ENCODE measurements at places on chromosomes 11 and 22. TPM values are rescaled to one million over a fixed set of nuclear protein-coding genes. Genes with fewer than 3 reads are reported as not detected.

The ACTN3 gene
- not detected for total RNA-seq

The CDC45 gene
- total RNA-seq: 16.7 TPM

The FXYD6 gene
- total RNA-seq: 2.4 TPM

The KRTAP5-8 gene
- total RNA-seq: not detected

The TMEM86A gene
- 1.3 TPM for total RNA-seq

The ALG8 gene
- 30.2 TPM for total RNA-seq

The TNNI2 gene
- total RNA-seq: 14.7 TPM

The SLC22A12 gene
- total RNA-seq: not detected

The ZNF202 gene
- 2.6 TPM for total RNA-seq

The C1QTNF5 gene
- 5.3 TPM for total RNA-seq

The NPAS4 gene
- not detected for total RNA-seq

The PAFAH1B2 gene
- 33.2 TPM for total RNA-seq

The OR52A1 gene
- not detected for total RNA-seq

The OR2AT4 gene
- total RNA-seq: not detected

The SMIM38 gene
- 0.15 TPM for total RNA-seq

The OR5A1 gene
- not detected for total RNA-seq

The MRGPRF gene
- 4.0 TPM for total RNA-seq

The SLC22A25 gene
- 0.29 TPM for total RNA-seq

The CRYBB2 gene
- not detected for total RNA-seq

The IFITM10 gene
- 1.2 TPM for total RNA-seq

The PKP3 gene
- total RNA-seq: 712 TPM

The SYT9 gene
- total RNA-seq: 0.19 TPM

The KCNA4 gene
- total RNA-seq: not detected

The MYBPC3 gene
- total RNA-seq: 0.08 TPM

The OR51B4 gene
- total RNA-seq: not detected

The FAM180B gene
- total RNA-seq: not detected

The DDIAS gene
- 2.8 TPM for total RNA-seq

The ANGPTL5 gene
- 0.38 TPM for total RNA-seq

The RIBC2 gene
- not detected for total RNA-seq

The AHNAK gene
- 1,250 TPM for total RNA-seq

The CNTN5 gene
- not detected for total RNA-seq

The IFT27 gene
- 7.0 TPM for total RNA-seq

The PHF21B gene
- total RNA-seq: 0.19 TPM

The DUSP8 gene
- 0.19 TPM for total RNA-seq

The USP2 gene
- 9.6 TPM for total RNA-seq

The ELFN2 gene
- not detected for total RNA-seq

The DEUP1 gene
- total RNA-seq: not detected

The OR6A2 gene
- 0.79 TPM for total RNA-seq

The HEPN1 gene
- not detected for total RNA-seq

The GLYATL1 gene
- total RNA-seq: not detected

The IGF2 gene
- total RNA-seq: 4.0 TPM

The MMP27 gene
- not detected for total RNA-seq

The B3GAT1 gene
- total RNA-seq: 0.09 TPM

The RIMBP3C gene
- total RNA-seq: not detected

The PDE3B gene
- 1.3 TPM for total RNA-seq

The PHLDA2 gene
- total RNA-seq: 39.2 TPM

The TTC38 gene
- total RNA-seq: 13.6 TPM

The OR51B2 gene
- not detected for total RNA-seq

The CRYBB3 gene
- total RNA-seq: not detected

The PAX6 gene
- not detected for total RNA-seq
